ENCODE measurements at places on chromosomes 7 and 10. TPM values are rescaled to one million over a fixed set of nuclear protein-coding genes. Genes with fewer than 3 reads are reported as not detected.

DNA sequence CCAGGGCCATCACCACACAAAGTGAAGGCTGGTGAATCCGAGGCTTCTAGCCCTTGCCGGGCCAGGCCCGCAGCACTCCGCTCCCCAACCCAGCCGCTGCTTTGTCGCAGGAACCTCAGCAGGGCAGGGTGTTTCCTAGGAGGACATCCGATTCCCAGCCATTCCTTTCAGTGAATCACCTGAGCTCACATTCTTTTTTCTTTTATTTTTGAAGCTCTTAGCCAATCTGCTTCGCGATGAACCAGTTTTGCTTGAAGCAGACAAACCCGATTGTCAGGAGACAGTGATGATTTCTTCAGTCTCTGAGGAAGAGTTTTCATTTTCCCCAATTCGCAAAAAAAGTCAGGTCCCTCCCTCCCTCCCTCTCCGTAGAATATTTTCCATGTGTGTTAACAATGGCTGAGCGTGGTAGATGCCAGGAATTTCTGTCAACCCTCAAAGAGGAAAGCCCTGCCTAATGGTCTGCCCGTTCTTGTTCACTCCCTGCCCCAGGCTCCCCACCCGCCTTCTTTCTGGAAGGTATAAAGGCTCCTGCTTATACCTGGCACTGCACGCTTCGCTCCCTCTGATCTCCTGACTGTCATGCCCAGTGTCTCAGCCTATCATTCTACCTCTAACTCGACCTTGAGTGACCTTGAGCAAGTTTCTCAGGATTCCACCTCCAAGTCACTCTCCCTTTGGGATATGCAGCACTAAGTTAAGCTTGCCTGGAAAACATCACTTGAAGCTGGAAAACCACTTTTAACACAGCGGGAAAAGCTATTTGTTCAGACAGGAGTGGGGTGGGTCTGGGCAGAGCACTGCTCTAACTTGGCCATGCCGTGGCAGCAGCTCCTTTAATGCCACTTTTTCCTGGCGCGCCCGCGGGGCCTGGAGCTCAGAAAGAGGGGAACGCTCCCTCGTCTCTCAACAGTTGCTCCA is 35.1 kb downstream of the EGFR start:
- DNase-seq, result peak; percentile 71

Gene AKR1C3
- total RNA-seq, result 37.6 TPM

DNA sequence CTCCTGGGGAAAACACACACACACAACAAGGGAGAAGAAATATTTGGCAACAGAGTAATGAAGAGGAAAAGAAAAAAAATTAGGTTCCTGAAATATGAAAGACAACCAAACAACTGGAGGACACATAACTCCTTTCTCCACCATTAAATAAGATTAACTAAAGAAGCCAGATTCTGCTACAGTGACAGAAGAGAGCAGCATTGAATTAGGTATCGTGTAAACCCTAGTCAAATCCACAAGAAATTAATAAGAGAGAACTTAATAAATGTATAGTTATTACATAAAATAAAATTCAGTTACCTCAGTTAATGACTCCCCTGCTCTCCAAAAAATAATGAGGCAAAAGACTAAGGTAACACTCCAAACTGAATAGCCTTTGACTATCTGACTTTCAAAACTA is 306.7 kb downstream of the CRPPA start:
- DNase-seq, result no peak

DNA sequence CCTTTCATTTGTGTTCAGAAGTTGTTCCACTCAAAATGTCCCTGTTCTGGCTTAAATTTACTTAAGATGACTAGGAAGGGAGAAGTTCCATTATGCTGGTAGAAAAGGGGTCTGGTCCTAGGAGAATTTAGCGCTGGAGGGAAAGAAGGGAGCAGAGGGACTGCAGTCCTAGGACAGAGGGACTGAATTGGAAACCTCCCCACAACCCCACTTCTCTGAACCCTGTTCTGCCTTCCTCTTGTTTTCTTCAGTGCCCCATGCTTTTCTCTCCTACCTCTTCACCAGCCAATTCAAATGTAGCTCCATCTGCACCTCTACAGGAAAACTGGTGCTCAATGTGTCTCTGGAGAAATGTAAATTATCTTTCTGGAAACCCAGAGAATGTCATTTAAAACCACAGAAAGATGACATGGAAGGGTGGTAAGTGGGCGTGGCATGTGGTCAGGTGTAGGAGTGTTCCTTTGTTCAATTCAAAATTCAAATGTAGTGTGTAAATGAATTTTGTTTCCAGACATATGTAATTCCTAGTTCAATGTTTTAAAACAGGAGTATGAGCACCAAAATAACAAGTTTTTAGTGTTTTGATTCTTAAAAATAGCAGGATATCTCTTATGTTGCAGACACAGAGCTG is 24.0 kb upstream of the RHOBTB1 start:
- DNase-seq, result no peak

Gene ANKRD30A
- total RNA-seq, result 725 TPM

DNA sequence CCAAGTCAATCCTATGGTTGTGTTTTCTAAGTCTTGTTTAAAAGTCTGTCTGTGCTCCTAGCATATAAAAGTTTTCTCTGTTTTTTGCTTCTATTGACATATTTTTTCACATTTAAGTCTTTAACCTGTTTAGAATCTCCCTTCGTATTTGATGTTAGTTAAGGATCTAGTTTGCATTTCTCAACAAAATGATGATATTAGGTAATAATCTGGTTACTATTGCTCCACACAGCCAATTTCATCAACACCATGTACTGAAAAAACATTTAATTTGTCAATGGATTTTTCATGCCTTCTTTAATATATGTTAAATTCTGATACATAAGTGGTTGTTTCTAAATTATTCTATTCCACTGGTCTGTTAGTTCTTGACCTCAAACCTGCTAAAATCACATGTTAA is 17.5 kb upstream of the TSGA13 start:
- DNase-seq, result no peak

DNA sequence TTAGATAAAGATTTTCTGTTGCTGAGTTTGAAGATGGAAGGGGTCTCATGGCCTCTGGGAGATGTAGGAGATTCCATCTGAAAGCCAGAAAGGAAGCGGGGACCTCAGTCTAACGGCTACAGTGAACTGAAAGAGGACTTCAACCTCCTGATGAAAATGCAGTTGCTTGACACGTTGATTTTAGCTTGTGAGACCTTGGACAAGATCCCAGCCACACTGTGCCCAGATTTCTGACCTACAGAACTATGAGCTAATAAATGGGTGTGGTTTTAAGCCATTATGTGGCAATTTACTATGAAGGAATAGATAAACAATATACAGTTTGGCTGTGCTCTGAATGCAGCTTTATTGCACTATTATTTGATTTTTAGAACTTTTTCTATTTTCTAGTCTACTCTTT is 342.3 kb upstream of the SEMA3D start:
- DNase-seq, result no peak

DNA sequence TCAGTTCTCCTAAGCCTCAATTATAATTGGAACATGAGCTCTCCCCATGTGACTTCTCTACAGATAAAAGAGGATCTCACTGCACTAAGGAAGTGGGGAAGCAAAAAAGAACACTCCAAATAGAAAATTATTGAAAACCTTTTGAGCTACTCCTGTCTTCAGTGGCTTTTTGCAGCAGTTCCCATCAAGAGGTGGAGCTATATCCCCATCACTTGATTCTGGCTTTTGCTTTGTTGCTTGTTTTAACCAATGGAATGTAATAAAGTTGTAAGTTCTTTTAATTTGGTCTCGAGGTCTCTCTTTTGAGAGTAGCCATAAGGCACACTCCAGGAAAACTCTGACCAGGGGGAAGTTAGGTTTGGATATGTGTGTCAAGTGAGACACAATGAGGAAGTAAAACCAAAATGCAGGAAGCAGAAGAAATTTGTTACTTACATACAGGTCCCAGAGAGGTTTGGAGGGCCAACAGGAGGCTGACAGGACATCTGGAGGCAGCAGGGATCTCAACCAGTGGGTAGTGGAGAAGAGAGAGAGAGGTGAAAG is 569.4 kb downstream of the HTR7 start:
- no peak for DNase-seq

- no peak for DNase-seq
Measured at GRCh38 chr7:142697270-142697669, 52.0 kb upstream of the PRSS1 start.

Gene ANXA8L1
- 55.2 TPM for total RNA-seq

DNA sequence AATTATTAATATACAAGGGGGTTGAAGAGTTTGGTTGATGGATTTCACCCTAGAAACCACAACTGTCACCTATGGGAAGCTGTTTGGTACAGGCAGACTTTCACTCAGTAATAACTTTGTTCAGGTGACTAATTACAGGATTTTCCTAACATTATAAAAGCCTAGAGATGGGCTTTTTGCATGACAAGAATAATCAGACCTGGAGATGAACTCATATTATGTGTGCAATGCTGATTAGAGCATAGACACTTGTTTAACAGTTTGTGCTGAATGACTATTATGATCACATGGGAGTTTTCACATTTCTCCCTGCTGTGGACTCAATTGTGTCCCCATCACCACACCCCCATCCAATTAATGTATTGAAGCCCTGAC is 90.2 kb upstream of the STEAP4 start:
- no peak for DNase-seq

DNA sequence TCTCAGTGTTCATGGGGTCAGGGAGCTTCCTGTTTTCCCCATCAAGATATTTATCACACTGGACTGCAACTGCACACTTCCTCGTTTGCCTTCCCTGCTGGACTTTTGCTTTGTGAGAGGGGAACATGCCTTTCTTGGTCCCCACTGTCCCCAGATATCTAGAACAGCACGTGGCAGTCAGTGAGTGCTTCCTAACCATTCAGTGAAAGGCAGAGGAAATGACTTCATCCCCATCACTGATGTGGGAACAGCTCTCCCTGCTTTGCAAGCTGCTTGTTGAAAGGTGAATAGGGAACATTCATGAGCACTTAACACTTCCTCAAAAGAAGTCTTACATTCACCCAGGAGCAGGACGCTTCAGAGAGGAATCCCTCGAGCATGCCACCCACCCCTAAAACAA is 135.4 kb downstream of the MYOF start:
- no peak for DNase-seq

- DNase-seq, result no peak
Measured at GRCh38 chr7:34281260-34281659, 375.9 kb downstream of the BMPER start.

Measured in breast epithelium (tissue), 4 donors.